Peyer's patch (tissue), 4 donors: ENCODE measurements at places on chromosomes 1 and 21.
A peak's percentile ranks its signal among the peaks of the same experiment; 100 is the strongest.

- no peak for DNase-seq
These were observed 470.4 kb upstream of the B3GALT2 start for GRCh38 chr1:193656841-193657240.

DNA sequence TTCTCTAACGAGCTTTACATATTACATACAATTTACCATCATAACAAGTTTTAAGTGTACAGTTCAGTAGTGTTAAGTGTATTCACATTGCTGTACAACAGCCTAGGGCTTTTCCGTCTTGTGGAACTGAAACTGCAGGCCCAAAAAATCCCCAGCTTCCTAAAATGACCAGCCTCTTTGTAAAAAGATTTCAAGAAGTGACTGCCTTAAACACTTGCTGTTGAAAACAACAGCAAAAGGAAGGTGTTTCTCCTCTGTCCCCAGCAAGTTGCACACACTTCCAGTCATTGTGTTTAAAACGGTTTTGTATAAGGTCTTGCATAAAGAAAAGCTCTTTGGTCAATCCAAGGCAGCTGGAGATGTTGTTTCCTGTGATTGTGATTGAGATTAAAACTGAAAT, 16.0 kb upstream of the GBP1 start:
- DNase-seq, result no peak

GRCh38 chr1:155175927-155176371, 2.3 kb downstream of the TRIM46 start:
- peak; percentile 51 for DNase-seq

DNA sequence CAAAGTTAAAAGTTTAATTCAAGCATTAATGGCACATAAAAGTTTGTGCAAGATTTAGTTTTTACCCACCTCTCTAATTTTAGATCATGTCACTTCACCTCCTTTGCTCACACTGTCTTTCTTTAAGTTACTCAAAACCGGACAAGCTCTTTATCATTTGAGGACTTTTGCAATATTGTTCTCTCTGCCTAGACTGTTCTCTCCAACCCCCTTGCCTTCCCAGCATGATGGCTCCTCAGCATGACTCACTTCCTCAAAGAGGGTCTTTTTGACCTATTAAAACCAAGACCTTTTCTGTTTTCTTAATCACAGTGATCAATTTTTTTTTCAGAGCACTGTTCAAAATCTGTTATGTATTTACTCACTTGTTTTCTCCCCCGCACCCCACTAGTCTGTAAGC, 61.3 kb downstream of the XKR8 start:
- no peak for DNase-seq

DNA sequence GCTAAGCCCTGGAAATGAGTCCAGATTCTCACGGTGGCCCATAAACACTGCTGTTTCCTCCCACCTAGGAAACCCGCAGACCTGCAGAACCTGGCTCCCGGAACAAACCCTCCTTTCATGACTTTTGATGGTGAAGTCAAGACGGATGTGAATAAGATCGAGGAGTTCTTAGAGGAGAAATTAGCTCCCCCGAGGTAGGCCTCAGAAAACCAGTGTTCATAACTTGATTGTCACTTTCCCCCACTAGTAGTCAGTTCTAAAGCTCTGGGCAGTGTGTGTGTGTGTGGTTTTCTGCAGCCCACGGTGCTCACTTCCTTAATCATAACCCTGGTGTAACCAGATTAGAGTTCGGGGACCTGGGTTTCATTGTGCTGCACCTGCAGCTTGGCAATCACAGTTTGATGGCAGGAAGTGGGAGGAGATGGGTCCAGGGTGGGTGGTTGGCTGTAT, 39.1 kb downstream of the CLIC6 start:
- no peak for DNase-seq

- no peak for DNase-seq
These were observed 27.9 kb downstream of the ANGEL2 start for GRCh38 chr1:212987702-212988322.

DNA sequence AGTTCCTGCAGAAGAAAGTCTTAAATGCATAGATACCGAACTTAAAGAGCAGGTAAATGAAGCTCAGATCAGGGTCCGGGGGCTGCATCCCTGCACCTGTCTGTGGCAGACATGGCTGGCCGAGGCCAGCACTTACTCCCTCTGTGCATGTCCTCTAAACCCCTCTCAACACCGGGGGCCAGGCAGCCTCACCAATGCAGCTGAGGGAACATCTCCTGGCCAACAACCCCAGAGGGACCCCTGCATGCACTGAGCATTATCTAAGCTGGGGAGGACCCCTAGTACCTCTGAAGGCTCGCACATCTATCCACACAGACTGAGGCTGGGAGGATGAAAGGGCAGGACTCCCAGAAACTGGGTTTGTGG, 18.4 kb downstream of the TTC34 start:
- DNase-seq, result peak; percentile 9

GRCh38 chr1:101532377-101532776, 295.6 kb downstream of the S1PR1 start:
- DNase-seq, result no peak

DNA sequence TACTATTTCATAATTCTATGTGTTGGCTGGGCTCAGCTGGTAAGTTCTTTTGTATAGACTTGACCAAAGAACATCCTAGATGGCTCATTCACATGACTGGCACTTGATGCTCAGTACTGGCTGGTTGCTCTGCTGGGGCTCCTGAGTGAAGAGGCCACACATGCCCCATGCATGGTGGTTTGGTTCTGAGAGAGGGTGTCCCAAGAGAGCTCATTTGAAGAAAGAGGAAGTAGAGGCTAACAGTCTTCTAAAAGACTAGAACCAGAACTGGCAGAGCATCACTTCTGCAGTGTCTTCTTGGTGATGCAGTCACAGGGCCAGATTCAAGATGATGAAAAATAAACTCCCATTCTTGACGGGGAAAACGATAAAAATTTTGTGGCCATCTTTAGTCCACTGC, 5.2 kb upstream of the BACH1 start:
- DNase-seq, result no peak

- peak; percentile 14 for DNase-seq
These were observed 3.4 kb upstream of the LACTBL1 start for GRCh38 chr1:22976127-22976460.

DNA sequence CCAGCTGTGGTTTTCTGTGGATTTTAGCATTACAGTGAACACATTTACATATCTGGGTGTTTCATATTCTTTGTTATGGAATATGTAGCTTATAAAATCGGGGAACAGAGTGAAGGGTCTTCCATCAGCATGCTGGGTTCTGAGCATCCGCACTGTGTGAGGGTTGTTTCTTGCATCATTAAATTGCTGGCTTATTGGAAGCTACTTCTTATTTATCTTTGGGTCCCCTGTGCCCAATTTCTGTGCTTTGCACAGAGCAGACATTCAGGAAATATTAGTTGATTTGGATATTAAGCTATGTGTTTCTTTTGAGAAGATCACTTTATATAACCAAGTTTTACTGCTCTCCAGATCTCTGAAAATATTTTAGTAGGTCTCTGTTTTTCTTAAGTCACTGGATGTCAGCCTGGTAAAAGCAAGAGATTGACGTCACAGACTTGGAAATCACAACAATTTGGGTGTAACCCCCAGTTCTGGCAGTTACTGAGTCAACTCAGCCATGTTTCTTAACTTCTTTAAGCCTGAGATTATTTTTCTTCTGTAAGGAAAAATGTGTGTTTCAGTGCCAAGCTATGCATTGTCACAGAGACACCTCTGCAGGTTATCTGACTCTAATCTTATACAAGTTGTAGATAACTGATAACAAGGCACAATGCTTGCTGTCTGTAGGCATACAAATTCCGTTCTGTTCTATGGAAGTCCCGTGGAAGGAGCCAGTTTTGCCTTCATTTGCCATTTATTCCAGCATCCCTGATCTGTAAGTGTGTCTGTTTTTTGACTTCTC, 258.3 kb upstream of the KAZN start:
- no peak for DNase-seq

GRCh38 chr1:44401256-44402228, 3.5 kb upstream of the RNF220 start:
- DNase-seq, result no peak

- DNase-seq, result no peak
These were observed 590 bp upstream of the TACSTD2 start for GRCh38 chr1:58577654-58578030.
